ENCODE measurements at places on chromosomes 2 and 18.
A peak's percentile ranks its signal among the peaks of the same experiment; 100 is the strongest.

- no peak for DNase-seq
These were observed 154.1 kb downstream of the SH3BP4 start for GRCh38 chr2:235105821-235106359.

DNA sequence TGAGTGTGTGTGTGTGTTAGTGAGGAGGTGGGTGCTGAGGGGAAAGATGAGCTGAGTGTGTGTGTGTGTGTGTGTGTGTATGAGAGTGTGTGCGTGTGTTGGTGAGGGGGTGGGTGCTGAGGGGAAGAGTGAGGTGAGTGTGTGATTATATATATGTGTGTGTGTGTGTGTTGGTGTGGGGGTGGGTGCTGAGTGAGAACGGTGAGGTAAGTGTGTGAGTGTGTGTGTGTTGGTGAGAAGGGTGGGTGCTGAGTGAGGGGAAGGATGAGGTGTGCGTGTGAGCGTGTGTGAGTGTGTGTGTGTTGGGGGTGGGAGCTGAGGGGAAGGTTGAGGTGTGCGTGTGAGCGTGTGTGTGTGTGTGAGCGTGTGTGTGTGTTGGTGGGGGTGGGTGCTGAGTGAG, 322.0 kb upstream of the NT5C1B start:
- no peak for DNase-seq

- no peak for DNase-seq
These were observed 101.8 kb upstream of the HDAC4 start for GRCh38 chr2:239502430-239503186.

DNA sequence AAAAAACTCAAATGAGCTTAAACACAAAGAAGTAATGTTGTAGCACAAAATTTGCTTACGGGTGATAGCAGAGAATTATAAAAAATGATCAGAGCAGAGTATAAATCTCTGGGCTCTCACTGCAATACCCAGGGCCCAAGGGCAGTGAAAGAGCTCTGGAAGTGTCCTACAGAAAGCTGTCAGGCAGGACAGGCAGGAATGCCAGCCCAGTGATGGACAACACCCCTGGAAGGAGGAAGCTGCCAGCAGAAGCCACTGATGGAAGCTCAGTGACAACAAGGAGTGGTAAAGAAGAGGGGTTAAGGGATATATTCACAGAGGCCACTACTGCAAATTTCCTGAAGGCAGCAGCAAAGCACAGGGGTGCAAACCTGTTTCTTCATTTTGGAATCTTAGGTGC, 214.9 kb downstream of the L3MBTL4 start:
- DNase-seq: no peak

DNA sequence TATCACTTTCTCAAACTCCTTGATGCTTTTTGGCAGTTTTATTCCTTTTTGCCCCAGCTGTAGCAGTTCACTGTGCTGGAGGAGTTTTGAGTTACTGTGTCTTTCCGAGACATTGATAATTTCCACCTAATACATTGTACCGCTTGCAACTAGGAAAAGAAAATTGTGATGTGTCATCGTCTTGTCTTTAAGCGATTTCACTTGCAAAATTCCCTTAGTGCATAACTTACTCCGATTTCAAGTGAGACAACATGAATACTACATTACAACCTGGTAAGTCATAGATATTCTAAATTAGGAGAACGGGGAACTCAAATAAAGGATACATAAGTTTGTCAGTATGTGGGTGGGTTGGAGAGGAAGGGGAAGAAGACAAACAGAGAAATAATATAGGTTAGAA, 340.5 kb upstream of the KYNU start:
- no peak for DNase-seq

DNA sequence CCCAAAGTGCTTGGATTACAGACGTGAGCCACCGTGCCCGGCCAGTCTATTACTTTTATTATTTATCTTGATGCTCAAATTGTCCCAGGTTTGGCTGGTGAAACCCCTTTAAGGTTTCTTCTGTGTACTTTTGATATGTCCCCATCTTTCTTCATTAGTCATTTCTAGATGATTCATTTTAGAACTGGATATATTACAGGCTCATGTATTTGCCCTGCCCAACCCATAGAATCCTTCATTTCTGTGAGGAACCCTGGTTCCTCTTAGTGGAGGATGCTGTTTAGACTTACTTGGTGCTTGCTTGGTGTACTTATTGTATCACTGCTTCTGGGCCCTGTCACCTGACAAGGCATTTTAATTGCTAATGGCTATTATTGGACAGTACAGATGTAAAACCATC, 40.1 kb downstream of the KCMF1 start:
- no peak for DNase-seq

GRCh38 chr2:170582751-170583463, 132.2 kb upstream of the SP5 start:
- no peak for DNase-seq

DNA sequence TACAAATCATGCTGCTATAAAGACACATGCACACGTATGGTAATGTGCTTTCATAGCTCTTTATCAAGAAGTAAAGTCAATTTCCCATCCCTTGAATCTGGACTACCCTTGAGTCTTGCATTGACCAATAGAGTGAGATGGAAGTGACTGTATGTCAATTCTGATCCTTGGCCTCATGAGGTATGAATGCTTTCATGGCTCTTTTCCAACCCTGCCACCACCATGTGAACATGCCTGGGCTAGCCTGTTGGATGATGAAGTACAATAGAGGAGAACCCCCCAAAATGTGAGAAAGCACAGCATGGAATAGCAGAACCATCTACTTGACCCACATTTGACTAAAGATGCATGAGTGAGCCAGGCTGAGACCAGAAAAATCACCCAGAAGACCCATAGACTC, 237.0 kb downstream of the NYAP2 start:
- peak; percentile 4 for DNase-seq

Data from HFF-Myc (cell line).